Tongue (tissue), 3 donors: ENCODE measurements at places on chromosomes 4 and X. TPM values are rescaled to one million over a fixed set of nuclear protein-coding genes. Genes with fewer than 3 reads are reported as not detected.

DNA sequence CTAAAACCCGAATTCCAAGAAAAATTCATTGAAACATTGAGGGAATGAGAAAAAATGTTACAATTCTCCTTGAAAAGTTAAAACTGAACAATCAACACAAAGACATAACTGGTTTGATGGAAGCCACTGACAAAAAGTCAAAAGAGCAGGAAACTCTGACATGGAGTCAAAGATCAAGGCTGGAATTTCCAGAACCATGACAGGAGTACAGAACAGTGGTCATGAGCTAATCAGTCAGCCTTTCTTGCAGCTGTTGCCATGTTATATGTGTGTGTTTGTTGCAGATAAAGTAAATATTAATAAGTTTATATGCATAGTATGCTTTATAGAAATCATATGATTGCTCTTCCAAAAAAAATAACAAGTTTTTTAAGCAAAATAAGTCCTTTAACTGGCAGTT, 184.7 kb upstream of the HCCS start:
- no peak for DNase-seq

Gene CXCL3
- 1.4 TPM for total RNA-seq

GRCh38 chr4:112411781-112412550, 104.0 kb downstream of the NEUROG2 start:
- DNase-seq = no peak

GRCh38 chr4:25215511-25215910, 18.3 kb upstream of the PI4K2B start:
- DNase-seq = no peak

- no peak for DNase-seq
These were observed 44.9 kb downstream of the SH3KBP1 start for GRCh38 chrX:19842542-19842941.

DNA sequence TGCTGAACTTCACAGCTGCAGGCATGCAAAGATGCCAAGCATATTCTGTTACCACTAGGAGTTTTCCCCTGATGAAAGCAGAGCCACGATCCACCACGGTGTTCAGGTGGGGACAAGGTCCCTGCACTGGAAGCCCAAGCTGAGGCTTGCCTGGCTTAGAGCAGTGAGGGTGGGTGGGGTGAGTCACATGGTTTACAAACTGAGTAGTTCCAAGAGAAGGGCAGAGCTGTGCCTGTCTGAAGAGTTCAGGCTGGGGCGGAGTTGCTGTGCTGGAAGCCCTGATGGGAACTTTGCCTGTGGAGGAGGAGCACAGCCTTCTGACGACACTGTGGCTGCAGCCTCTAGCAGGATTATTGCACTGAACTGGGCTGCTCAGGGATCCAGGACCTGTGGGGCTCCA, 45.5 kb downstream of the FAM9B start:
- peak; percentile 75 for DNase-seq

GRCh38 chr4:119068529-119068962, 67.1 kb upstream of the MYOZ2 start:
- no peak for DNase-seq
